ENCODE measurements at places on chromosomes 12 and 14. TPM values are rescaled to one million over a fixed set of nuclear protein-coding genes. Genes with fewer than 3 reads are reported as not detected.
A peak's percentile ranks its signal among the peaks of the same experiment; 100 is the strongest.

Gene TMPRSS12
- total RNA-seq, result not detected

Gene DHH
- total RNA-seq, result 1.2 TPM

- peak; percentile 33 for DNase-seq
Measured at GRCh38 chr12:20492251-20492760, 124.0 kb downstream of the PDE3A start.

DNA sequence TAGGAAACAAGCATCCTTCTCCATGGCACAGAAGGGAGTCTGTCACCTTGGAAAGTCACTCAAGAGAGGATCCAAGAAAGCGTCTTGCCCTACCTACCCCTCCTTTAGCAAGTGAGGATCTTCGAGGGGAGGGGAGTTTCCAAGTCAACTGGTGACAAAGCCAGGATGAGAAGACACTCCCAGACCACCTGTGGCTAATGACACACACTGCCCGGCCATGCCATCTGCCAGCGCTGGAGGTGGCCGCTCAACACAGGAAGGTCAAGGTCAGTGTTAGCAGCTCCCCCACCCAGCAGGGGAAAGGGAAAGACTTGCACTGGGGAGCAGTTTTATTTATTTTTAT is 41.3 kb downstream of the ELK3 start:
- no peak for DNase-seq

DNA sequence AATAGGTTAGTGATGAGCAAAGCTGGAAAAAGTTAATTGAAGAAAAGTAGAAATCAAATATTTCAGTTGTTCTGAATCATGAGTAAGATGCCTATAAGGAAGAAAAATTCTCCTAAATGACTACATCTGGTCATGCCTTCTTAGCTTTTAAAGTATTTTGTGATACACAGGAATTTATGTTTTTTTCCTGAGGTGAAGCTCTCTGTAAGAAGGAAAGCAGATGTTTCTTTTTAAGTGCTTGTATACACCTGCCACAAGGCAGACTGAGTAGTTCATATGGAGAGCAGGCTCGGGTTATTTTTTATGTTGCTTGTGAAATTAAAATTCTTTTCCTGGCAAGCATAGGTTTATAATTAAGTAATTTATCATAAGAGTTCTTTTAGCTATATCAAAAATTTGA is 275.2 kb downstream of the RAD51B start:
- DNase-seq, result no peak

DNA sequence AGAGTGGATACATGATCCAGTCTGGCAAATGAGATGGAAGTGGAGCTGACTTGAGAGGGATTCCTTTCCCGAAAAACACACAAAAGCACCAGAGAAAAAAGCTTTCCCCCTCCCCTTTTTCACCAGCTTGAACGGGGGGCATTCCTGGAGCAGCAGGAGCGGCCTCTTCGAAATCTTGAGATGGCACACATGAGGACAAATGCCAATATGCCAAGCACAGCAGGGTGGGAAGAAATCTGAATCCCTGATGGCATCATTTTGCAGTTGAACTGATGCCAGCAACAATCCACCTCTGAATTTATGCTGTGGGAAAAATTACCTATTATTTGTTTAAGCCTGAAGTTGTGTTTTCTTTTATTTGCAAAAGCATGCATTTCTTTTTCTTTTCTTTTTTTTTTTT is 29.7 kb upstream of the BICD1 start:
- DNase-seq, result no peak

DNA sequence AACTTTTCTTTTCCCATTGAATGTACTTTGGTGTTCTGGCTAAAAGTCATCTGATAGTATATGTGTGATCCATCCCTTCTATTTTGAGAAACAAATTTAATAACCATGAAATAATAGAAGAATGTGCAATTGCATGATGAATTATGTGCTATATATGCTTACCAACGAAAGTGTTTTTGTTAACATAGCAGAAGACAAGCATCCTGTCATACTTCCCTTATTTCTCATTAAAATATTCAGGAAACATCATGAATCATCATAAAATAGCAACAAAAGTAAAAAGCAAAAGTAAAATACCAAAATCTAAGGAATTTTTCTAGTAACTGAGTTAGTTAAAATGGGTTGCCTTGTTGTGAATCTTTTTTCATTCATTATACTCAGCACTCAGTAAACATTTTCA is 409.0 kb upstream of the PDE3A start:
- DNase-seq, result peak; percentile 65

Gene VDR
- under 0.01 TPM for total RNA-seq

GRCh38 chr12:93183940-93184671 is 193.6 kb upstream of the NUDT4 start:
- no peak for DNase-seq

- peak; percentile 3 for DNase-seq
Measured at GRCh38 chr12:102479099-102479885, 1.1 kb downstream of the IGF1 start.

- no peak for DNase-seq
Measured at GRCh38 chr12:59393506-59393905, 202.3 kb upstream of the SLC16A7 start.

- no peak for DNase-seq
Measured at GRCh38 chr14:69270795-69271708, 11.1 kb downstream of the GALNT16 start.

DNA sequence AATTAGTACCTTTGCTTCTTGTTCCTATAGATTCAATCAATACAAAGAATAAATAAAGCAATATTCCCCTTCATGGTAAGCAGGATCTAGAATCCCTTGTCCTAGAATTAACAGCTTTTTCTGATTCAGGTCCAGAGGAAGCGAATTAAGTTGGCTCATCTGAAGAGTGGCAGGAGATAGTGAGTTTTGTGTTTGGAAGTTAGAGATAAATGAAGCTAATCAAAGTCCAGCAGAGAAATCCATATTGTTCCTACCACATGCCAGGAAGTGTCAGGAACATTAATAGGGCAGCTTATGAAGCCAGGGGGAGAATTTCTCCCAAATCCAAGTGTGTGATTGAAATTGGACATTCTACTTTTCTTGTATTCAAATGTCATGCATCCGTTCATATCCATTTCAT is 13.9 kb downstream of the CAPZA3 start:
- no peak for DNase-seq
